ENCODE measurements at places on chromosomes 1 and 21.

DNA sequence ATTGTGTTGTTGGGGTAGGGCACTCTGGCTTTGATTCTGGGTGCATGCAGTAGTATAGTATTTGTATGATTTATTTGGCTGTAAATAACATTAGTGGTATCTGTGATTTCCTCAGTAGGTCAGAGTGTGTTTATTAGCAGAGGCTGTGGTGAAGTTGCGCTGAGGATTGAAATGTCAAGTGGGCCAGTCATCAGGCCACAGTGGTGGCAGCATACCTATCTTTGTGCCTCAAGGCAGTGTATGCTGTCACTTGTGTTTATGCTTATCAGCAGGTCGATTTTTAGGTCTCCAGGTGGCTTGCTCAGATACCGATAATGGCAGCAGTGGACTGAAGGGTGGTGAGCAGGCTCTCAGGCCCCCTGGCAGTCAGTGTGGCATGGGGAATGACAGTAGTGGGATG is 11.3 kb downstream of the LY9 start:
- DNase-seq, result no peak
- H3K4me3 ChIP-seq, result peak overlapping the region; percentile 3
- H3K27ac ChIP-seq, result peak overlapping the region; percentile 32
- peaks cover 33% of the 10 kb centered on the region for H3K4me1 ChIP-seq
- H3K36me3 ChIP-seq, result peaks cover 85% of the 10 kb centered on the region
- no peaks in the 10 kb centered on the region for H3K27me3 ChIP-seq

DNA sequence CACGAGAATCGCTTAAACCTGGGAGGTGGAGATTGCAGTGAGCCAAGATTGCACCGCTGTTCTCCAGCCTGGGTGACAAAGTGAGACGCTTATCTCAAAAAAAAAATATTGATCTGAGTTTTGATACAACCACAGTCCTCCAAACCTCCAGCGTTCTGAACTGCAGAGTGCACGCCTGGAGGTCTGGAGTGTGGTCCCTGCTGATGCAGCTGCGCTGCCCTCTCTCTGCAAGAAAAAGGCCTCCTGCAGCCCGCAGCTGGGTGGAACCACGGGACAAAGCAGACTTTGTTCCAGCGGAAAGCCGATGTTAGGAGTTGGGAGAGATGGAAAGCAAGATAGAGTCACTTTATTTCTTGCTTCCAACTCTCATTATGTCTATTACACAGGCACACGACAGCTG is 144.9 kb upstream of the SOD1 start:
- DNase-seq, result no peak
- H3K36me3 ChIP-seq, result no peaks in the 10 kb centered on the region
- H3K27ac ChIP-seq, result no peak overlapping the region
- H3K4me1 ChIP-seq, result peaks cover 7% of the 10 kb centered on the region

- no peak overlapping the region for H3K27ac ChIP-seq
- peaks cover 9% of the 10 kb centered on the region for H3K36me3 ChIP-seq
- H3K4me3 ChIP-seq, result no peak overlapping the region
- peaks cover 16% of the 10 kb centered on the region for H3K27me3 ChIP-seq
Observed at GRCh38 chr21:46633566-46633965, 1.9 kb upstream of the PRMT2 start.

DNA sequence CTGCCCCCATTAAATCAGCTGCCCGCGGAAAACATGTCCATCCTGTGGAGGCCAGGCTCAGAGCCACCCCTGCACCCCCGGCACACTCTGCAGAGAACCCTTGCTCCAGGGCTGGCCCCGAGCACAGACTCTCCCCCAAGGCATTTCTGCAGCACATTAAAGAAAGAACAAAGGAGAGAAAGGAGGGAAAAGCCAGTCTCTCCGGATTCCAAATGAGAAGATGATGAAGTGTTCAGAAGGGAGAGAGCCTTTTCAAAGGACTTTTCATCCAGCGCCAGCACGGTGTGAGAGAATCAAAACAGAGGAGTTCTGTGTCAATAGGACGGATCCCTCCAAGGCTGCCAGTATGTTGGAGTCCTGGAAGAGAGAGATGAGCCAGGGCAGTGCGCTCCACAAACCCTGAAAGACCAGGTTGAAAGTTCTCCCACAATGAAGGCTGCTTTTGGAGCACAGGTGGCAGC is 498.3 kb downstream of the NPHP4 start:
- H3K27me3 ChIP-seq, result peaks cover 5% of the 10 kb centered on the region
- no peak overlapping the region for H3K27ac ChIP-seq
- no peak overlapping the region for H3K4me3 ChIP-seq

- no peaks in the 10 kb centered on the region for H3K27me3 ChIP-seq
- H3K4me3 ChIP-seq, result no peak overlapping the region
- peak overlapping the region; percentile 49 for H3K27ac ChIP-seq
- no peaks in the 10 kb centered on the region for H3K4me1 ChIP-seq
- no peak for DNase-seq
Observed at GRCh38 chr1:248849637-248850036, 9.2 kb downstream of the ZNF692 start.

DNA sequence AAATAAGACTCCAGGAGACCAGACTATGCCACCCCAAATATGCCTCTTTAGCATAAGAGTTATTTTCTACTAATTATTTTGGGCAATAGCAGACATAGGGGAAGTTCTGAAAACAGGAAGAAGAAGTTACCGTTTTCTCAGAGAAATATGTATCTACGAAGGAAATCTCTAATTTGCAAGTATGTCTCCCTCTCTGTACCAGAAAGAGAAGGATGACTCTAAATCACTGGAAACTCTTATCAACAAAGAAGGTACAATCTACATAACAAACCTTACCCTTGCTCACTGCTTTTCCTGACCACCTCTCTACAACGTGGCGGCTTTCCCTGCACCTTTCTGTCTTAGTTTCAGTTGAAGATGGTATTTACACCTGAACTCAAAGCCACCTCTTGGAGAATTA is 49.0 kb downstream of the OMA1 start:
- H3K27me3 ChIP-seq, result no peaks in the 10 kb centered on the region
- H3K36me3 ChIP-seq, result peaks cover 14% of the 10 kb centered on the region
- H3K4me3 ChIP-seq, result peak overlapping the region; percentile 60
- H3K27ac ChIP-seq, result peak overlapping the region; percentile 77

GRCh38 chr1:219350172-219350931 is 176.7 kb downstream of the LYPLAL1 start:
- no peak overlapping the region for H3K27ac ChIP-seq
- no peak overlapping the region for H3K4me3 ChIP-seq
- H3K36me3 ChIP-seq, result peaks cover 9% of the 10 kb centered on the region
- H3K27me3 ChIP-seq, result no peaks in the 10 kb centered on the region
- DNase-seq, result no peak
- no peaks in the 10 kb centered on the region for H3K4me1 ChIP-seq

DNA sequence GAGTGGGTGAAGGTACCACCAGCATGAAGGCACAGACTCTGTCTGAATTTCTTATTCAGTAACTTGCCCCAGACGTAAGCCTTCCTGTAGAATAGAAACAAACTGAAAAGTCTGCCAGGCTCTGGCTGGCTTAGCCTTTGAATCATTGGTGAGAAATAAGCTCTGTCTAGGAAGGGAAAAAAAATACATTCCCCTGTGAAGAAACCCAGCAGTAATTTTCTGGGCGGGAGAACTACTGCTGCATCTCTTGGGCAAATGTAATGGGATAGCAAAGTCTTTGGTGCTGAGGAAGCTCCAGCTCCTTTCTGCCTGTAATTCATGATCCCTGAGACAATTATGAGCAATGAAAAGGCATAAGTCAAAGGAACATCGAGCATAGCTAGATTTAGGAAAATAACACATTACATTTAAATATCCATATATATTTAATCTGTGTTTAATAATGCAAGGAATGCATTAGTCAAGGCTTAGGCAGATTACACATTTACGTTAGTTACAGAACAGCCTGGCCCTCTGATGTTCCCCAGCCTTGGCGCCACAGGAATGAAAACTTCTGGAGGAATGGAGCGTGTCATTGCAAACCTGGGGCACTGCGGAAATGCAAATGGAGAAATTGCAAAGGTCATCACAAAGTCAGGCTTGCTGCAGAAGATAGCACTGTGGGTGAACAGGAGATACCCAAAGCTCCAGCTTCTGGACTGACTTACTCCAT is 216.3 kb upstream of the CAMK1G start:
- H3K27me3 ChIP-seq, result peaks cover 3% of the 10 kb centered on the region
- H3K27ac ChIP-seq, result no peak overlapping the region
- H3K4me1 ChIP-seq, result no peaks in the 10 kb centered on the region
- no peaks in the 10 kb centered on the region for H3K36me3 ChIP-seq
- no peak for DNase-seq

GRCh38 chr1:161020509-161021164 is at the start of gene F11R:
TSS of gene F11R (minus strand) at chr1:161021152. CDS start at chr1:161021073, 79 bp downstream.
- H3K36me3 ChIP-seq, result peaks cover 3% of the 10 kb centered on the region
- peaks cover 30% of the 10 kb centered on the region for H3K4me1 ChIP-seq
- no peak for DNase-seq
- H3K27me3 ChIP-seq, result no peaks in the 10 kb centered on the region
- H3K4me3 ChIP-seq, result peak within 1 kb of the TSS; percentile 93
- peak within 1 kb of the TSS; percentile 75 for H3K27ac ChIP-seq

DNA sequence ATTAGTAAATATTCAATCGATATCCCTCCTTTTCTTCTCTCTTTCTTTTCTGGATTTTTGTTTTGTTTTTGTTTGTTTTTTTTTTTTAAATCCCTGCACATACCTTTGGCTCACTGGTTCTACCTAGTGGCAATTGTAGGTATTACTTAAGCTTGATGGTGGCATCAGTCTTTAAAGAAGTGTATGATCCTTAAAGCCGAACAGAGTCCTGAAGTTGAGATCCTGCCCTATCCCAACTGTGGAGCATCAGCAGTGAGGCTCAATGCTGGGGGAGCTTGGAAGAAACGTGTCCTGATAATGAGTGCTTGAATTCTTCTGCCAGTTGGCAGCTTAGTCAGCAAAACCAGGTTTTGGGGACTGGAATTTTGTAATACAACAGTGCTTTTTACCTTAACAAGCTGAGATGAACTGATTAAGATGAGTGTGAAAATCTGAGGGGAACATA is 60.8 kb downstream of the FASLG start:
- no peak overlapping the region for H3K27ac ChIP-seq
- H3K4me1 ChIP-seq, result peaks cover 10% of the 10 kb centered on the region
- no peak for DNase-seq
- no peak overlapping the region for H3K4me3 ChIP-seq
- H3K36me3 ChIP-seq, result no peaks in the 10 kb centered on the region

DNA sequence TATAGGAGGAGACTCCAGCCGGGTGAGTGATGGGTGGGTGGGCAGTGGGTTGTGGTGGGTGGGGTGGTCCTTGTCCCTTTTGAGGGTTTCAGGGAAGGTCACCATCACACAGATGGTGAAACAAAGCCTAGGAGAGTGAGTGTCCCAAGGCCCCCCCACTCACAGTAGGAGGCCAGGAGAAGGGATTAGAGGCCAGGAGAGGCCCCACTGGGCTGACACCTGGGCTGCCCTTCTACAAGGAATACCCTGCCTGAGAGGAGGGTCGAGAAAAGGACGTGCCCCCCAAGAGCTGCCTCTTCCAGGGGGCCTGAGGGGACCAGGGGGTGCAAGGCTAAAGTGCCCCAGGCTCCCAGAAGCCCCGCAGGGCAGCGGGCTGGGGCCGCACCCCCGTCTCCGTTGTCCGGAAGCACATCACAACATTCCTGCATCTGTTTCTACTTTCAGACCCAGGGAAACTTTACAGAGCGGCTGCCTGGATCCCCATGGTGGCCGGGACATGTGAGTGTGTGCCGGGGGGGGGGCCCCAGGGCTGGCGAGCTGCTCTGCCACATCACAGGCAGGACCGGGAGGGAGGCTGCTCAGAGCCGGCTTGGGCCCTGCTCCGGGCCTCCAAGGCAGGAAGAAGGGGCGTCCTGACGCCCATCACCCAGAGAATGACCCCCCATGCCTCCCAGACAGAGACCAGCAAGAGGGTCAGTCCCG is 68.2 kb downstream of the ARHGEF16 start:
- peaks cover 2% of the 10 kb centered on the region for H3K4me1 ChIP-seq
- DNase-seq, result no peak
- H3K27ac ChIP-seq, result no peak overlapping the region
- no peaks in the 10 kb centered on the region for H3K27me3 ChIP-seq
- peaks cover 1% of the 10 kb centered on the region for H3K36me3 ChIP-seq

- no peaks in the 10 kb centered on the region for H3K4me1 ChIP-seq
- no peaks in the 10 kb centered on the region for H3K27me3 ChIP-seq
- no peak overlapping the region for H3K4me3 ChIP-seq
- no peak overlapping the region for H3K27ac ChIP-seq
Observed at GRCh38 chr1:63537940-63538339, 14.6 kb downstream of the EFCAB7 start.

- peaks cover 22% of the 10 kb centered on the region for H3K4me1 ChIP-seq
- H3K4me3 ChIP-seq, result no peak overlapping the region
- DNase-seq, result no peak
- no peaks in the 10 kb centered on the region for H3K36me3 ChIP-seq
Observed at GRCh38 chr21:39319251-39319756, 5.9 kb upstream of the BRWD1 start.

- no peak for DNase-seq
- H3K4me1 ChIP-seq, result peaks cover 37% of the 10 kb centered on the region
- peaks cover 2% of the 10 kb centered on the region for H3K36me3 ChIP-seq
- peak overlapping the region; percentile 20 for H3K27ac ChIP-seq
- H3K4me3 ChIP-seq, result no peak overlapping the region
- H3K27me3 ChIP-seq, result peaks cover 69% of the 10 kb centered on the region
Observed at GRCh38 chr1:6245869-6246496, 2.0 kb downstream of the HES3 start.

- DNase-seq, result no peak
- no peak overlapping the region for H3K27ac ChIP-seq
Observed at GRCh38 chr1:65845535-65846060, 52.9 kb downstream of the PDE4B start.

GRCh38 chr1:230230273-230230672 is 163.2 kb downstream of the GALNT2 start:
- H3K4me3 ChIP-seq, result no peak overlapping the region
- H3K4me1 ChIP-seq, result peaks cover 40% of the 10 kb centered on the region
- no peaks in the 10 kb centered on the region for H3K27me3 ChIP-seq

GRCh38 chr1:116851846-116852245 is 57.9 kb upstream of the PTGFRN start:
- H3K27me3 ChIP-seq, result peaks cover 3% of the 10 kb centered on the region
- DNase-seq, result no peak
- no peak overlapping the region for H3K4me3 ChIP-seq
- H3K4me1 ChIP-seq, result no peaks in the 10 kb centered on the region

- DNase-seq, result no peak
- no peak overlapping the region for H3K4me3 ChIP-seq
- no peak overlapping the region for H3K27ac ChIP-seq
- peaks cover 35% of the 10 kb centered on the region for H3K4me1 ChIP-seq
Observed at GRCh38 chr1:65059930-65060538, 88.0 kb upstream of the AK4 start.

- H3K27me3 ChIP-seq, result no peaks in the 10 kb centered on the region
- DNase-seq, result no peak
- H3K4me3 ChIP-seq, result no peak overlapping the region
- no peaks in the 10 kb centered on the region for H3K36me3 ChIP-seq
Observed at GRCh38 chr1:115230281-115230680, 107.8 kb downstream of the NGF start.

DNA sequence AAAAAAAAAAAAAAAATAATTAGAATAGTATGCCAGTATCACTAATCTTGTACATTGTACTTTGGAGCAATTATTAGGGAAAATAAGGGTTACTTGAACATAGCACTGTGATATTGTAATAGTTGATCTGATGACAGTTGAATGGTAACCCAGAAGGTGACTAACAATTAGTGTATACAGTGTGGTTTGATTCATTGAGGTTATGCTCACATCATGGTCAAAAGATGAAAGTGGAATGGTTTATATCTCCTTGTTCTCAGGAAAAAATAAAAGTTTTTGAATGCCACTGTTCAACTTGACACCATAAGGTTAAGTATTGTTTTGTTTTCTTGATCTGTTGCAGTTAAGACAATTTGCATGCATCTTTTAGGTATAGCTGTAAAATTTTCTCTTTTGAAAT is 87.0 kb downstream of the GPR52 start:
- H3K4me3 ChIP-seq, result no peak overlapping the region
- H3K36me3 ChIP-seq, result peaks cover 32% of the 10 kb centered on the region
- no peaks in the 10 kb centered on the region for H3K27me3 ChIP-seq
- DNase-seq, result no peak

GRCh38 chr1:96863449-96863848 is 141.9 kb downstream of the PTBP2 start:
- H3K27ac ChIP-seq, result no peak overlapping the region
- H3K36me3 ChIP-seq, result no peaks in the 10 kb centered on the region
- peaks cover 10% of the 10 kb centered on the region for H3K27me3 ChIP-seq
- H3K4me1 ChIP-seq, result no peaks in the 10 kb centered on the region
- no peak overlapping the region for H3K4me3 ChIP-seq
